ENCODE measurements at places on chromosomes 13 and 19.

- DNase-seq, result no peak
Measured at GRCh38 chr19:54160182-54160811, 776 bp upstream of the LENG1 start.

DNA sequence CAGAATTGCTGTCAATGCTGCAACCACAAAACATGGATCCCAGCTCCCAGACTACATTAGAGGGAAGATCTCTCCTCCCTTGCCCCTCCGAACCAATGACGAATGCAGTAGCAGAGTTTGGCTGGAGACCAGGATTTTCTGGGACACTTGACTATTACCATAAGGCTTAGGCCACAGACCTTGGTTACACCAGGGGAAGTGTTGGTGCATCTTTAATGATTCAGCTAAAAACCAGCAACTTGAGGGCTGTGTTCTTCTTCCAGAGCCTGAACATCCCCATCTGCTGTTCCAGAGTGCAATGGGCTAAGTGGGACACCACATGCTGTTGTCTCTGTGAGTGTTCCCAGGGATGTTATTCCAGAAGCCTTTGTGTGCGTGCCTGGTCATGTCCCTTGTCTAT is 528.2 kb downstream of the LMO7 start:
- DNase-seq, result no peak

DNA sequence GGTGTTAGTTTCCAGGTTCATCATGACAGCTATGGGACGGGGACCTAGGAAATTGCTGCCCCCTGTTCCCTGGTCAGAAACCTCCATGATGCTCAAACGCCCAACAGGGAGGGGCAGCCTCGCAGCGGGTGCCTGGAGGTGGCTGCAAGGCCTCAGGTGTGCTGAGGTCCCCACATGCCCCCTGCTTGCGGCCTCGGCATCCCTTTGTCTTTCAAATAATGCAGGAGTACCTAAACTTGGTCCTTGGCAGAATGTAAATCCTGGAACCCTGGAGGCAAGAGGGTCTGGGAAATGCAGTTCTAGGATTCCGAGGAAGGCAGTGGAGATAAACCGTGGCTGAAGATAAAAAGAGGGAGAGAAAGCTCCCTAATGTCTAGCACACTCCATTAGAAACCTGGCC is 52.4 kb downstream of the SKA3 start:
- no peak for DNase-seq

GRCh38 chr19:51006406-51006805 is 5.0 kb upstream of the KLK8 start:
- no peak for DNase-seq

DNA sequence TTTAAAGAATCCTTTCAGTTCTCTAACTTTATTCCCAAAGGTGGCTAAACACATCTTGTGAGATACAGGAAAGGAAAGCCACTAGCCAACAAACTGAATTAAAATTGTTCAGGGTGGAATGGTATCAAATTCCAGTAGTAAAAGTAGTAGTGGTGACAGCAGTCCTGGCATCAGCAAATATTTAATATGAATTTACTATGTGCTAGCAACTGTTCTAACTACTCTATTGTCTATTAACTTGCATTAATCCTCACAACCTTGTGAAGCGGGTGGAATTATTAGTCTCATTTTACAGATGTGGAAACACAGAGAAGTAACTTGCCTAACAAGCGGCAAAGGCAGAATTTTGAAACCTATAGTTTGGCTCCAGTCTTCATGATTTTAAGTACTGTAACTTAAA is 130.1 kb downstream of the KLF12 start:
- no peak for DNase-seq

DNA sequence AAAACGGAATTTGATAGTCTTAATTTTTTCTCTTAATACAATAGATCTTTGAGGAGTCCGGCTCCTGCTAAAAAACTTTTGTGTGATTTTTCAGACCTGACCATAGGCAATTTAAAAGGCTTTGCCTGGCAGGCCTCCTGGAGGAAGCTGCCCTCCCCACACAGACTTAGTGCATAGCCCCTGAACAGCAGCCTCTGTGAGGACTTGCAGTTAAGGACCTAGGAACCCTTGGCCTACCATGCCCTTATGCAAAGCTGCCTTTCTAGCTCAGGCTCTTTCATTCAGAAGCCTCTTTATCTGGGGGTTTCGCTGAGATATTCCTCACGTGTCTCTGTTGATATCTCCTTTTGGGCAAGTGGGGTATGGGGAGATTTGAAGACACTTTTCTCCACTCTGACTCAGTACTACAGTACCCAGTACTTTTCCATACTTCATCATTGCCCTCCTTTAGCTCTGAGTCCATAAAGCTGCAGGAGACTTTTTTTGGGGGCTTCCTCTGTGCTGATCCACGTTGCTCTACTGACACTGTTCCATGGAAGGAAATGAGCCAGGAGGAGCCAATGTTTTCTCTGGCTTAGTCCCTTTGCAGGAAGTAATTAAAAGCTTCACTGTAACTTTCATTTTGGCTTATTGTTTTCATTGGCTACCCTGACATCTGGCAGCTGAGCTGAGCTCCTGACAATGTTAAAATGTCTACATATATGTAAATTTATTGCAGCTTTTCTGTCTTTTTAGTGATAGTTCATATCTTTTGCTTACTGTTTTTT is 283.1 kb downstream of the TDRD3 start:
- DNase-seq, result no peak

- no peak for DNase-seq
Measured at GRCh38 chr13:98254513-98254912, 77.4 kb upstream of the RNF113B start.

- DNase-seq, result no peak
Measured at GRCh38 chr19:1324806-1325567, 39.3 kb downstream of the EFNA2 start.

GRCh38 chr19:1647501-1648458 is 4.6 kb downstream of the TCF3 start:
- DNase-seq, result no peak

DNA sequence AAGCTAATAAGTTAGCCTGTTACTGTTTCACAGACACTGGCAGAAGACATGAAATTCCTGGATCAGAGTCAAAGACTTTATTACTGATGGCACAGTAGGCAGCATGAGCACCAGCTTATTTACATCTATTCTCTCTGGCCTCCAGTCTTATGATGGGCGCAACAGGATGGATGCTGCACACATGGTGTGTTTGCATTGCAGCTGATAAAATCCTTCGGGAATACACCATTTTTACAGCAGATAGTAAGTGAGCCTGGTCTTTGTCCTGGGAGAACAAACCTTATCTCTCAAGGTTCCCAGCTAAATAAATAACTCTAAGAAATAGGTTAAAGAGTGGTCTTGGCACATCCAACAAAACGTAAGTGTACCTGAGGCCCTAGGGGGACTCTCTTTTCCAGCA is 16.0 kb downstream of the EPSTI1 start:
- DNase-seq, result no peak

GRCh38 chr13:73038064-73038463 is 20.7 kb upstream of the KLF5 start:
- DNase-seq, result no peak

GRCh38 chr19:40450664-40451063 is 6.5 kb upstream of the SERTAD3 start:
- no peak for DNase-seq

GRCh38 chr19:13013649-13014048 is 18.4 kb downstream of the NFIX start:
- no peak for DNase-seq

GRCh38 chr13:107730813-107731212 is 484.5 kb downstream of the LIG4 start:
- no peak for DNase-seq

DNA sequence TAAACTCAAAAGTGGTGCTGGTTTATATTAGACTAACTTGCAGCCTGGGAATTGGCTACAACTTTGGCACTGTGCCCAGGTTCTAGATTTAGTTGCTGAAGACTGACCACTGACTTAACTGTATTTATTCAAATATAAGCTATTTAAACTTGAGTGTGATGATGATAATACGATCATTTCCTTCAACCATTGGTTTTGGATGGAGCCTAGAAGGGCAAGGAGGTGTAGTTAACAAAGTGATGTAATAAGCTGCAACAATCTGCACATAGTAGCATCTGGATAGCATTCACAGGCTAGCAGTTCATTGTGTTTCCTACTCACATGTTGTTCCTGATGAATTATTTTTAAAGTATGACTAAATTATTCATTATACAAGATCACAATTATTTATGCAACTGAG is 55.2 kb upstream of the DACH1 start:
- no peak for DNase-seq

DNA sequence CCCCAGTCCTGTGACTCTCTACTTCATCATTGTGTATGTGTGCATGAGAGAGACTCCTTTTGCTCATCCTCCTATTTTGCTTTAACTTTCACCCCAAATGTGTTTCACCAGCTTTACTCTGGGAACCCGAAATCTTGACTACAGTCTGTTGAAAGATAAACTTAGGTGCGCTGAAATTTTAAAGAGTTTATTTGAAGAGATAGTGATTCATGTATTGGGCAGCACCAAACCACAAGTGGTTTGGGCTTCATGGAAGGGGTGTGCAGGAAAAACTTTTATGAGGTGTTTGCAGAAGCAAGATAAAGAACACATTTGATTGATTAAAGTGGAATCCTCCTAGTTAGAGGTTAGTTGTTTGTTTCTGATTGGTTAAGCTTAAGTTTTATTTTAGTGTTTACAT is 50.8 kb upstream of the RFC3 start:
- no peak for DNase-seq

DNA sequence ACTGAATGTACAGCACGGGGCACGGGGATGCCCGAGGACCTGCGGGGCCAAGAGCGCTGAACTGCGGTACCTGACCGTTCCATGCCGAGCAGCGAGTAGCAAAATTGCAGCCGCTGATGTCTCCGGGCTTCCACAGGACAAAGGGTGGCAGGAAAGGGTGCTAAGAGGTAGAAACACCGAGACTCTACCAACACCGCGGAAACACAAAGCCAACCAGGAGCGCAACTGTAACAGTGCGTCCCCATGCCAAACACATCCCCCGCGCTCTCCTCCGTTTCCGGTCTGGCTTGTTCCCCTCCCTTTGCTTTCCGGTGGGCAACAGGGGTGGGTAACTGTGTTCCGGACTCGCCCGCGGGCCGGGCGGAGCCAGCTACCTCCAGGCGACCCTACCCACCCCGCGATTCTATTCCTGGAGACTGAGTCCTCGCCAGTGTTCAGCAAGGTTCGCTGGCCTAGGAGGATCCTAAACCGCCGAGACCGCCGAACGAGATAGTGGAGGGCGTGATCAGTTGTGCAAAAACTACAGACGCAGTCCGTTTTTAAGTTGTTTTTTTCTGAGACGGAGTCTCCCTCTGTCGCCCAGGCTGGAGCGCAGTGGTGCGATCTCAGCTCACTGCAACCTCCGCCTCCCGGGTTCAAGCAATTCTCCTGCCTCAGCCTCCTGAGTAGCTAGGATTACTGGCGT is 34.9 kb upstream of the NEK3 start:
- DNase-seq, result peak; percentile 28

DNA sequence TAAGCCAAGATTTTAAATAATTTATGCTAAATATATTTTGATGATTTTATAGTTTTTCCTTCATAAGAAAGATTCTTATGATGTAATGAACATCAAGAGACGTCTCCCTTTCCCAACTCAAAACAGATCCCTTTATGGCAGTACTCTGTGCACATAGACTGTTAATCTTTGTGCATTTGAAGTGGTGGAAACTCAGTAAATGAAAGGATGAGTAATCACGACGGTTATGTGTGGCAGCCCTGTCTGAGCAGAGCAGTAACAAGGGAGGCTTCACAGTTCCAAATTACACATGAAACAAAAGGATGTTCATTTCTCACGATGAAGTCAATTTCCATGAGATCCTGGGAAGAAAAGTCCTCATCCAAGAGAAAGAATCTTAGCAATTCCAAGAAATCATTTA is 498.1 kb downstream of the KLF5 start:
- no peak for DNase-seq

- no peak for DNase-seq
Measured at GRCh38 chr19:16661480-16662034, 618 bp downstream of the TMEM38A start.

GRCh38 chr19:35109395-35110112 is 6.1 kb upstream of the FXYD3 start:
- no peak for DNase-seq

GRCh38 chr13:77345150-77345780 is 18.4 kb upstream of the MYCBP2 start:
- DNase-seq, result no peak

DNA sequence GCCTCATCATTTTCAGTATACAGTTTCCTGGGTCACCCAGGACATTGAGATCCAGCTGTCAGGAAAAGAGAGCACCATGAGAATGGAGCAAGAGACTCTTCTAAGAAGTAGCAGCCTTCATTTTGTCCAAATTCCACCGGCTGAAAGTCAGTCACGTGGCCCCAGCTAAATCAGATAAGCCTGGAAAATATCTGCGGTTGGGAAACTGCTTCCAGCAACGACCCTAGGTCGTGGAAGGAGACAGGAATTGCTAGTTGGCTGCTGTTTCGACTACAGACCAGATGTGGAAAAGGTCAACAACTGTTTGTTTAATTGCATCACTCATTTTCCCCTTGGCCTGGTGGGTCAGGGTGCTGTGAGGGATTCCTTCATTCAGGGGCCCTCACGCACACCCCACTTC is 107.0 kb downstream of the ZNF536 start:
- DNase-seq, result no peak

DNA sequence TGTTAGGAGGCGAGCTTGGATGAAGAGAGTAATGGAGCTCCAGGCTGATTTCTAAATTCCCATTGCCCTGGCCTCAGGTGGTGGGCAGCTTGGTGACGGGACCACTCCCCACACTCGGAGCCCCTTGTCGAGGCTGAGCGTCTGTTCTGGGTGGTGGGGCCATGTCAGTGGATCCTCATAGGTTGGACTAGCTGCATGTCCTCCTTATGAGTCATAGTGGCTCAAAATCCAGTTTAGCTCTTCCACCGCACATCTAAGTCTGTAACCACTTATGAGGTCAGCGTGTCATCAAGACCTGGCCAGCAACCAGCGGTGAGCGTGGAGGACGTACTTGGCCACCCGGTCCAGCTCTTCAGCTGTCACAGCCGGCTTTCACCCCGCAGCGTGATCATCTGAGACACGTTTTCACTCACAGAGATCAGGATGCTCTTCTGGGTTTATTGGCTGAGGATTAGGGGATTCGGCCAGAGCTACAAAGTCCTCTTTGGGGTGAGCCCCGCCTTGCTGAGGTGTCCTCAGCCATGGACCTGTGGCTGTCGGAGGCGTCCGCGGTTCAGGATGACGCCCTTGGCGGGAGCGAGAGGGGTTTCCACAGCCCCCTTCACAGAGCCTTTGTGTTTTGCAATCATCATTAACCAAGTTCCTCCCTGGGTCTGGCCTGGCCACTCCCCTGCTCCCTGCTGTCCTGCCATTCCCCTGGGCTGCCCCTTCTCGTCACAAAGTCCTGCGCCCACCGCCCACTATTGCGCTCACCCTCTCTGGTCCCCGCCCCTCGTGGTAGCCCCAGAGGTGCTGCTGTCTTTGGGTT is 41.9 kb downstream of the ADPRHL1 start:
- peak; percentile 64 for DNase-seq

GRCh38 chr13:102930566-102930965 is 84.7 kb downstream of the ERCC5 start:
- DNase-seq, result no peak
